Kidney (tissue), 22 donors: ENCODE measurements at places on chromosomes 4 and X.

DNA sequence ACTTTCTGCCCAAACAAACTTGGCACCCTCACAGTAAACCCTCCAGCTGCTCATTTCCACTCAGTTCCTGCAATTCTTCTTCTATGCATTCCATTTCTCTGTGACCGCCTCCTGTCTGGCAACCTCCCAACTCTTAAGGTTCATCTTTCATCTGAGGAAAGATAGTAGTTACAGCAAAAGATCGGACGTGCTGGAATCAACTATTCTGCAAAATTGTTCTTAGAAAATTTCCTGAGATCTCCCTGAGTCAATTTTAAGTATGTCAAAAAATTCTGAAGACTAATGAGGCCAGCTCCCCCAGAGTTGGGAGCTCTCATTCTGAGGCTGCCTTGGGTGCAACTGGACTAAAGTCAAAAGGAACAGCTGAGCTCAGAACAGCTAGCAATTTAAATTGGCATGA, 1026.0 kb downstream of the ADGRL3 start:
- no peak overlapping the region for H3K4me3 ChIP-seq
- H3K36me3 ChIP-seq: no peaks in the 10 kb centered on the region
- no peak overlapping the region for H3K27ac ChIP-seq
- no peaks in the 10 kb centered on the region for H3K4me1 ChIP-seq

DNA sequence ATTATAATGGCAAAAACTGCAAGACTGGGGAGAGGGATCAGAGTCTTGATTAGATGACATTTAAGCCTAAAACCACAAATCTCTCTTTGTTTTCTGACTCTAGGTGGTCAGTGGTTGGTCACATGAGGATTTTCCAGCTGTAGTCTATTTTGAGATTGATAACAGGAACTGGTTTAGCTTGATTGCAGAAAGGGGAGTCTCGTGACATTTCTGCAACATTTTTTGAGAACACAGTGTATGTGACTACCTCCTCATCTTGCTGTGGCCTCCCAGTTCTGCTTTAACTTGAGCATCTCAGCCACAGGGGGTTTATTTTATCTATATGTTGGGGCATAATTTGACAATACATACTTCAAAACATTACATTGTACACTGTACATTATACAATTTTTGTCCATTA, 726.4 kb upstream of the MAGEB2 start:
- H3K27ac ChIP-seq: no peak overlapping the region
- no peak for DNase-seq
- no peak overlapping the region for H3K4me3 ChIP-seq

- no peak overlapping the region for H3K27ac ChIP-seq
- no peak overlapping the region for H3K4me3 ChIP-seq
- H3K27me3 ChIP-seq: no peaks in the 10 kb centered on the region
- no peaks in the 10 kb centered on the region for H3K4me1 ChIP-seq
These were observed 48.5 kb downstream of the NELFA start for GRCh38 chr4:1960170-1960825.

GRCh38 chr4:186161138-186161537, 30.2 kb upstream of the CYP4V2 start:
- no peak overlapping the region for H3K4me3 ChIP-seq
- H3K4me1 ChIP-seq: no peaks in the 10 kb centered on the region
- H3K27me3 ChIP-seq: no peaks in the 10 kb centered on the region
- peaks cover 15% of the 10 kb centered on the region for H3K36me3 ChIP-seq

DNA sequence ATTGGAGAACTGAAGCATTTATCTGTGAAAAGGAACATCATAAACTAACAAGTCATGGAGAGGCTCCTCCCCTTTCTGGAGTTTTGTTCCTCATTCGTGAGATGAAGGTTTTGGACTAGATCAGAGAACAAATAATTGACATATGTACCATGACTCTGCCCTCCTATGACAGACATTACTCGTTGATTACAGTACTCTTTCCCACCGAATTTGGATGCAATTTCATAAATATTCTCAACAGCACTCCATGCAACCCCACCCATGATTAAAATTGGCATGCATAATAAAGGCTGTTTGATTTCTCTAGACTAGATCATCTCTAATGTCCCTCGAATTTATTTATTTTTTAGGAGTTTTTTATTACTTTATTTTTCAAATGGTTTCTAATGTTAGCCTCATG, 258.9 kb upstream of the LDB2 start:
- no peaks in the 10 kb centered on the region for H3K4me1 ChIP-seq
- H3K27me3 ChIP-seq: no peaks in the 10 kb centered on the region
- H3K27ac ChIP-seq: no peak overlapping the region
- no peaks in the 10 kb centered on the region for H3K36me3 ChIP-seq
- no peak overlapping the region for H3K4me3 ChIP-seq
- DNase-seq: no peak

- no peaks in the 10 kb centered on the region for H3K27me3 ChIP-seq
- no peaks in the 10 kb centered on the region for H3K4me1 ChIP-seq
- H3K4me3 ChIP-seq: no peak overlapping the region
- no peak for DNase-seq
- H3K36me3 ChIP-seq: no peaks in the 10 kb centered on the region
- H3K27ac ChIP-seq: no peak overlapping the region
These were observed 73.7 kb downstream of the ENPP6 start for GRCh38 chr4:184143770-184144564.

- H3K36me3 ChIP-seq: no peaks in the 10 kb centered on the region
- no peaks in the 10 kb centered on the region for H3K27me3 ChIP-seq
- no peak overlapping the region for H3K4me3 ChIP-seq
- H3K4me1 ChIP-seq: no peaks in the 10 kb centered on the region
- peak; percentile 32 for DNase-seq
These were observed 63.3 kb downstream of the MEPE start for GRCh38 chr4:87895964-87896621.

DNA sequence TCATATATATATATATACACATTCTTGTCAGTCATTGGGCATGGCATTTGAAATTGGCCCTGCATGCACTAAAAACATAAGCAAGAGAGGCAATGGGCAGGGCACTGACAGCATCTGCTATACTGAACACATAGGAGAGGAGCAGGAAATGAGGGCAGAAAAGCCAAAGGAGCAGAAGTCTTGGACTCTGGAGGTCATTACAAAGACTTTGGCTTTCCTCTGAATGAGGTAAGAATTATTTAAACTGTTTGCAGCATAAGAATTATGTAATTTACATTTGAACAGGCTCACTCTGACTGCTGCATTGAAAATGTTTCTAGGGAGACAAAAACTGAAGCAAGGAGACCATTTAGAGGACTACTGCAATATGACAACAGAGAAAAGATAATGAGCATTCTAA, 396.5 kb downstream of the PRDM5 start:
- no peak overlapping the region for H3K4me3 ChIP-seq
- no peaks in the 10 kb centered on the region for H3K4me1 ChIP-seq
- H3K27me3 ChIP-seq: no peaks in the 10 kb centered on the region
- no peak for DNase-seq
- no peaks in the 10 kb centered on the region for H3K36me3 ChIP-seq
- H3K27ac ChIP-seq: no peak overlapping the region

DNA sequence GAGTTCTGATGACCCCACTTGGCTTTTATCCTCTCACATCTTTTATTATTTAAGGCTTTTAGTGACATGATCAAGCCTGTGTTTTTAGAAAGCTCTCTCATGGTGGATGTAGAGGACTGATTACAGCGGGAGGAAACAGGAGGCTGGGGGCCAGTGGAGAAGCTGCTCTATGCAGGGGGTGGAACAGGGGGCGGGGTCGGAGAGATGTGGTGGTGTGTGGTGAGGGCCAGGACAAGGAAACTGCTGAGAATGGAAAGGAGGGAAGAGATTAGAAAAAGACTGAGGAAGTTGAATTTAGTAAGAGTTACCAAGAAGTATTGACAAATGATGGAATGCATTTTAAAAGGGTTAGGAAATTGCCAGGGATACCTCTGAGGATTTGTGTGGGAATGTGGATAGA, 292.2 kb downstream of the ZIC3 start:
- H3K27me3 ChIP-seq: no peaks in the 10 kb centered on the region
- H3K36me3 ChIP-seq: no peaks in the 10 kb centered on the region
- H3K4me3 ChIP-seq: no peak overlapping the region
- DNase-seq: no peak

DNA sequence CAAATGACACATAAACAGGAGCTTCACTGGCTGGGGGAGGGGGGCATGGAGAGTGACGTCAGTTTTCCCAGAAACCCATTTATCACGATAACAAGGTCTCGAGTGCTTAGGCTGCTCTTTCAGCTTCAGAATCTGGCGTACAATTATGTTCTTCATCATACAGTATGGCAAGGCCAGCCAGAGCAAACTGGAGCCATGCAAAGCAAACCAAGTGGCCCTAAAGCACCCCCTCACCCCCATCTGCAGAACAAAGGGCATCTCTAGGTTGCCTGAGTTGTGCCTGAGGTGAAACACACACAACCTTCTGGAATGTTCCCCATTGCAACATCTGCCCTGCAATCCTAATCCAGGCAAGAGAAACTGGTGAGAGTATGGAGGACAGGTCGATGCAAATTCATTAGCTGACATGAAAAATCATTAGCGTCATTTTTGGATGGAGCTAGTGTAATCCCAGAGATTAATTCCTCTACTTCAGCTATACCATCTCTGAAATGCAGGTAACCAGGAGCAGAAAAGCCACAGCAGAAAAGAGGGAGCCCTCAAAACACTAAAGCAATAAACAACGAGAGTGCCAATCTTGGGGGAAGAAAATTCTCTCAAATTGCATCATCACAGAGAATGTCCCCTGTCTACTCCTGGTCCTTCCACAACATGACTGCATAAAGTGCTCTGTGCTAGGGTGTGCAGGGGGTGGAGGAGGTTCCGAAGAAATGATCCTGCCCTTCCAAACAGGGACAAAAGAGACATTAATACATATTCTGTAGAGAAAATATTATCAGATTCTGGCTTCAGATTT, 1.8 kb downstream of the SEPTIN6 start:
- no peaks in the 10 kb centered on the region for H3K36me3 ChIP-seq
- H3K27me3 ChIP-seq: no peaks in the 10 kb centered on the region
- H3K4me3 ChIP-seq: no peak overlapping the region
- H3K27ac ChIP-seq: no peak overlapping the region
- peak; percentile 65 for DNase-seq

DNA sequence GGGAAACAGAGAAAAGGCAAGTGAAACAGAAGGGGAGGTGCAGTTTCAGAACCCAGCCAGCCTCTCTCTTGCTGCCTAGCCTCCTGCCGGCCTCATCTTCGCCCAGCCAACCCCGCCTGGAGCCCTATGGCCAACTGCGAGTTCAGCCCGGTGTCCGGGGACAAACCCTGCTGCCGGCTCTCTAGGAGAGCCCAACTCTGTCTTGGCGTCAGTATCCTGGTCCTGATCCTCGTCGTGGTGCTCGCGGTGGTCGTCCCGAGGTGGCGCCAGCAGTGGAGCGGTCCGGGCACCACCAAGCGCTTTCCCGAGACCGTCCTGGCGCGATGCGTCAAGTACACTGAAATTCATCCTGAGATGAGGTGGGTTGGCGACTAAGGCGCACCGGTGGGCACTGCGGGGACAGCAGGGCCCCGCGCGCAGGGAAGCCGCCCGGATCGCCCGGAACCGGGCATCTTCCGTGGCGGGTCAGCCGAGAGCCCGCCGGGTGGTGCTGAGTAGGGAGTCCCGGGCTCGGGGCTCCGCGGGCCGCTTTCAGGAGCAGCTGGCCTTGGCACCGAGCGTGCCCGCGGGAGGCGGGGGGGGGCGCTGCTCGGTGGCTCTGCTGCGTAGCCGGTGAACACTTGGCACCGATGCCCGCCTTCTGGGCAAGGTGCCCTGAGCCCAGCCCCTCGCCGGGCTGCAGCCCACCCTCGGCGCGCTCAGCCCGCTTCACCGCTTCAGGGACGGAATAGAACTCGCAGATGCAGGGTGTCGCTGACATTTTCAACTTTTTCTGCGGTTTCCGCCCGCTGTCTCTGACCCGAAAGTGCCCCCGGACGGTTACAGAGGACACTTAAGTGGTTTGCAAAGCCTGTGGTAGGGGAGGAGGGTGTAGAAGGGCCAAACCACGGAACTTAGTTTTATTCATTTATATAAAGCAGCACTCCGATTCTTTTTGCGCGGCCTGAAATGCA, at the start of gene CD38:
CD38 (plus strand) TSS at position 40 of the 953 bp plus-strand sequence; CDS start at position 127, 87 bp downstream.
- H3K4me1 ChIP-seq: no peaks in the 10 kb centered on the region
- H3K27ac ChIP-seq: no peak within 1 kb of the TSS
- H3K36me3 ChIP-seq: no peaks in the 10 kb centered on the region
- peak within 1 kb of the TSS; percentile 66 for H3K4me3 ChIP-seq

DNA sequence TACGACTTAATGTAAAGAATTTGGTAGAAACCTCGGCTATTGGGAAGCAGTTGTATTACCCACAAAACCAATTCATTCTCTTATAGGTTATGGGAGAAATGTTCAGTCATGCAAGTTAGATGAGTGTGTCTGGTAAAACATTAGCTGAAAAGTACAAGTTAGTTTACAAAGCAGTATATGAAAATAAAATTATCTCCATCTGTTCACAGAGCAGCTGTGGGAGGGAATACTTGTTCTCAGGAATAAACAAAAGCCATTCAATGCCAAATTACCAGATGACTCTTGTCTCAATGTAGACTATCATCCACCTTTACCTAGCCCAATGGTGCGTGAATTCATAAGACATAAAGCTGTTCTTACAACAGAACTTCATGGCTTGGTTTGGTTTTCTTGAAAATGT, 28.6 kb downstream of the STAP1 start:
- no peaks in the 10 kb centered on the region for H3K36me3 ChIP-seq
- H3K27ac ChIP-seq: no peak overlapping the region
- H3K4me1 ChIP-seq: no peaks in the 10 kb centered on the region

GRCh38 chrX:39149761-39150160, 348.5 kb downstream of the MID1IP1 start:
- peaks cover 4% of the 10 kb centered on the region for H3K27me3 ChIP-seq
- peak; percentile 66 for DNase-seq
- no peaks in the 10 kb centered on the region for H3K36me3 ChIP-seq
- H3K27ac ChIP-seq: no peak overlapping the region

DNA sequence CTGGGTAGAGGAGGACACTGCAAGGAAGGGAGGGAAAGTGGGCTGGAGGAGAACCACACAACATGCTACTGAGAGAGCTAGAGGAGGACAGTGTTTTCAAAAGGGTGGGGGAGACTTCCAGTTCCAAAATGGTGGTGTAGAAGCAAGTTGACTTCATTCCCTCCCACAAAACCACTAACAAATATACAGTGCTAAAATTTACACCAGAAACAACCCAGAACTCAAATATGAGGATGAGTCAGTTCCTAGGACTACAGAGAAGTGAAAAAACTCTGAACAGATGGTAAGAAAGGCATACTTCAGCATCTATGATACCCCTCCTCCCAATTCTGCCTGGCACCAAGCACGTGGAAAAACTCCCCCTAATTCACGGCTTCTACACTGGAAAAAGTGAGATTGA, 9.8 kb downstream of the AADAT start:
- H3K4me3 ChIP-seq: no peak overlapping the region
- DNase-seq: no peak
- no peaks in the 10 kb centered on the region for H3K4me1 ChIP-seq
- no peaks in the 10 kb centered on the region for H3K27me3 ChIP-seq
